ENCODE measurements at places on chromosomes 7 and 10.

- DNase-seq, result peak; percentile 43
Observed at GRCh38 chr10:37379991-37380390, 254.6 kb downstream of the ANKRD30A start.

DNA sequence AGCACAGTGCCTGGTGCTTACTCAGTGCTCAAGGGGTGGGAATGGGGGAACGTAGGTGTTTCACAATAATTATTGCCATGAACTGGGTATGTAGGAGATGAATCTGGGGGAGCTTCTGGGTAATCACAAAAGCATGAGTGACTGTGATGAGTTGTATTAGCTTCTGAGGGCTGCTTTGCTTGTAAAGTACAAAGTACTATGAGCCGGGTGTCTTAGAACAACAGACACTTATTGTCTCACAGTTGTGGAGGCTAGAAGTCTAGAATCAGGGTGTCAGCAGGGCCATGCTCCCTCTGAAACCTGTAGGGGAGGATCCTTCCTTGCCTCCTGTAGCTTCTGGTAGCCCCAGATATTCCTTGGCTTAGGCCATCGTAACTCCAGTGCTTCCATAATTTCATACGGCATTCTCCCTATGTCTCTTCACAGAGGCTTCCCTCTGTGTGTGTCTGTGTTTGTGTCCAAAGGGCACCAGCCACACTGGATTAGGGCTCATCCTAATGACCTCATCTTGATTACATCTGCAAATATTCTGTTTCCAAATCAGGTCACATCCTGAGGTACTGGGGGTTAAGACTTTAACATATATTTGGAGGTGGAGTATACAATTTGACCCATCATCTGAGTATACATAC is 84.8 kb upstream of the AGBL3 start:
- peak; percentile 25 for DNase-seq

DNA sequence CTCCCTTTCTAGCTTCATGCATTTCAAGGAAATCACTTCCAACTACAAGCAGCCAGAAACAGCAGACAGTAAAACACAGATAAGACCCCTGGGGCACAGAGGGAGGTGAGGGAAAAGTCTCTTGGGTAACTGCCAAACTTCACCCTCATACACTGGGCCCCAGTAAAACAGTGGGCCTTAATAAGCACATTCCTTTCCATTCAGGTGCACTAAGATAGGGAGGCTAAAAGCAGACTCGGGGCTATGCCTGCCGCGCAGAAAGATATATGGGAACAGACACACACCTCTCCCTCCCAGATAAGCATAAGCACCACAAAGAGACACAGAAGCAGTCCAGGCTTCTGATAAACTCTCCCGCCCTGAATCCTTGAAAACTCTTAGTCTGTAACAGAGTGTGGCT is 117.0 kb downstream of the TYW1B start:
- DNase-seq, result no peak

DNA sequence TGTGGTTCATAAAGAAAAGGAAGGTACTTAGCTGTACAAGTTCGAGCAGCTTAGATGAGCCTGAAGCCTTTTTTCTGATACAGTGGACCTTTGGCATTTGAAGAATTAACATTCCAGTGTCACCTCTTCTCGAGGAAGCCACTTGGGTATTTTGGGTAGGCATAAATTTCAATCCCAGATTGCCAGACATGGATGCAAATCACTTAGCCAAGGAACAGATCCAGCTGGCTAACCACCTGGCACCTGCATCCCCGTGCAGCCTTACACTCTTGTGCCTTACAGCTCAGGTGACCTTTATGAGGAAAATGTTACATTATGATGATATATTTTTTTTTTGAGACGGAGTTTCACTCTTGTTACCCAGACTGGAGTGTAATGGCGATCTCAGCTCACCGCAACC is 16.0 kb upstream of the ATOH7 start:
- DNase-seq, result no peak

DNA sequence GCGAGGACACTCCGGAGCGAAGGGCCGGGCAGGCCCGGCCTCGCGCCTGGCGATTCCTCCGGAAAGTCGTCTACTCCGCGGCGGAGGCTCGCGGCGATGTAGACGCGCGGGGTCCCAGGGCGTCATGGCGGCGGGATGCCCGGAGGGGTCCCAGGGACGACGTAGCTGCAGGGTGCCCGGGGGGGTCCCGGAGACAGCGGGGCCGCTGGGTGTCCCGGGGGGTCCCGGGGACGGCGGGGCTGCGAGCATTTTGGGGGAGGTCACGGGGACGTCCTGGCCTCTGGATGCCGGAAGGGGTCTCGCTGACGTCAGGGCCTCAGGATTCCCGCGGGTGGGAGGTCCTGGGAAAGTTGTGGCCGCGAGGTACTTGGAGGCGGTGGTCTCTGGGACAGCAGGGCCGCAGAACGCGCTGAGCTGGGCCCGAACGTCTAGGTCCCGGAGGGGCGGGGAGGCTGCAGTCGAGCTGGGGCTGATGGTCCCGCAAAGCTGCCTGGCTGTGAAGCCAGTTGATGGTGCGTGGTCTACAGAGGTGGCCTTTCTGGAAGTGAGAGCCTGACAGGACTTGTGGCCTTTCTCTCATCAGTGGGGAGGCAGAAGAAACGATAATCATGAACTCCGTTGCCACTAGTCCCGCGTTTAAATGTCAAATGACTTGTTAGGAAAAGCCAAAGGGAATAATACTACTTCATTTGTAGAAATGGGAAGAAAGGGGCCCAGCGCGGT is 637 bp downstream of the HSPA14 start:
- peak; percentile 61 for DNase-seq

DNA sequence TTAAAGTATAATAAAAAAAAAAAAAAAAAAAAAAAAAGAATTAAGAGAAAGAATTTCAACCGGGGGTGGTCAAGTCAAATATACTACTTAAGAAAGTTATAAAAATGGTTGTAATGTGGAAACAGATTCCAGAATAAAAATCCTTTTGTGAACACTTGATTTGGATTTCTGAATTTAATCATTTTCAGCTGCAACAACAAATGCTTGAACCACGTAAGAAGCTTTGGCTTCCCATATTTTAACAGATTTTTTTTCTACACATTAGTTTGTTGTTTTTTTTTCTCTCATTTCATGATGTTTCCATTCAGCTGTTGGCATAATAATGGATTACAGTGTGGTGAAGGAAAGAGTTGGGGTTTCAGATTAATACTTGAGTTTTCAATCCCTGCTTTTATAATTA is 137.3 kb upstream of the AGR3 start:
- no peak for DNase-seq

DNA sequence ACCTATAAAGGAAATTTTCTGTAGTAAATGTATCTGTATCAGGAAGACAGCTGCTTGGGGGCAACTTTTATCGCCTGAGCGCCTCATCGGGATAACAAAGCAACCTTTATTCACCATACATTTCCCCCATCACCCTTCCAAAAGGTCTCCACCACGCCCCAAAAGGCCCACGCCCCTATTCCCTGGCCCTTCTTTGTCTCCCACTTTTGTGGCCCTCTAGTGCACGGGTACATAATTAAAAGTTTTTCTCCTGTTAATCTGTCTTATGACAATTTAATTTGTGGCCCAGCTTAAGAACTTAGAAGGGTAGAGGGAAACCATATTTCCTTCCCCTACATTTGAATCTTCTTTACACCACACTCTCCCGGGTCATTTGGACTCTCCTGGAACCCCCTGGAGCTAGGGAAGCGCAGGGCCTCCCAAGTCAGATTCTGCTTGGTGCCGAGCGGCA is 625 bp downstream of the RP9 start:
- DNase-seq, result no peak

DNA sequence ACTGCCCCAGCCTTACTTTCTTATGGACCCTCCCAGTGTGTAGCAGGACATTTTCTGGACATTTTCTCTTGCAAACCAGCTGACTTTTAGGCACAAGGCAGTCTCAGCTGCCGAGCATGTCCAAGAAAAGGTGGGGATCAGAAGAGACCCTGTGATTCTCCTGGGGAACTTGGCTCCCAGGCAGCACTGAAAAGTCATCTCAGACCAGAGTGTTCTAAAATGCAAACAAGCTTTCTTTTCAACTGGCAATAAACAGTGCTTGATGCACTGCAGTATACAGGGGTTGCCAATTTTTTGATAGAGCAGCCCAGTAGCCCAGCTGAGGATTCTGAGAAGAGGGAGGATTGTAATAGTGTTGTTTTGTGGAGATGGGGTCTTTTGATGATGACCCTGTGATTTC is 168.0 kb upstream of the PHYHIPL start:
- no peak for DNase-seq

DNA sequence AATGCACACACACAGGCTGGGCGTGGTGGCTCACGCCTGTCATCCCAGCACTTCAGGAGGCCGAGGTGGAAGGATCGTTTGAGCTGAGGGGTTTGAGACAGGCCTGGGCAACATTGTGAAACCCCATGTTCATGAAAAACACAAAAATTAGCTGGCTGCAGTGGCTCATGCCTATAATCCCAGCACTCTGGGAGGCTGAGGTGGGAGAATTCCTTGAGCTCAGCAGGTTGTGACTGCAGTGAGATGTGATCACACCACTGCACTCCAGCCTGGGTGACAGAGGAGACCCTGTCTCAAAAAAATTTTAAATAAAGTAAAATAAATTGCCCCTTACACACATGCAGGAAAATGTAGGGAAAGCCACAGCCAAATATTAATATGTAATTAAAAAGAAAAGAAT is 44.1 kb downstream of the RNF32 start:
- DNase-seq, result no peak

DNA sequence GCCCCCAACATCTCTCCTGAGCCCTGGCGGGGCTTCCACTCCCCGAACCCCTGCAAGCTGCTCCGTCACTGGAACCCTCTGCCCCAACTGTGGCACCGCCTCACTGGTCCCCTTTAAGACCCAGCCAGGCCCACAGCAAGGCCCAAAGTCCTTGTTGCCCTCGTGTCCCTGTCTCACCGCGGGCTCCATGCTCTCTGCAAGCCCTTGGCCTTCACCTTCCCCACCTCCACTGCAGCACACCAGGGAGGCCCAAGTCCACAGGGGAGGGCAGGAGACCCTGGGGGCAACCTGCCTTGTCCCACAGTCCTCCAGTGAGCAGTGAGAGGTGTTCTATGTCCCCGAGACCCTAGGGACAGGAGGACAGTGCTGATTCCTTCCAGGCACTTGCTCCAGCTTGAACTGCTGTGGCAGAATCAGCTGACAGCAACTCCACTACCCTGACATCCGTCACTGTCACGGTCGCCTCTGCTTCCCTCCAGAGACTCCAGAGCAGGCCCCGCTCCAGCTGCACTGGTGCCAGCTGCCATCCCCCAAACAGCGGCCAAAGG is 105.3 kb downstream of the CYTH3 start:
- DNase-seq, result no peak

DNA sequence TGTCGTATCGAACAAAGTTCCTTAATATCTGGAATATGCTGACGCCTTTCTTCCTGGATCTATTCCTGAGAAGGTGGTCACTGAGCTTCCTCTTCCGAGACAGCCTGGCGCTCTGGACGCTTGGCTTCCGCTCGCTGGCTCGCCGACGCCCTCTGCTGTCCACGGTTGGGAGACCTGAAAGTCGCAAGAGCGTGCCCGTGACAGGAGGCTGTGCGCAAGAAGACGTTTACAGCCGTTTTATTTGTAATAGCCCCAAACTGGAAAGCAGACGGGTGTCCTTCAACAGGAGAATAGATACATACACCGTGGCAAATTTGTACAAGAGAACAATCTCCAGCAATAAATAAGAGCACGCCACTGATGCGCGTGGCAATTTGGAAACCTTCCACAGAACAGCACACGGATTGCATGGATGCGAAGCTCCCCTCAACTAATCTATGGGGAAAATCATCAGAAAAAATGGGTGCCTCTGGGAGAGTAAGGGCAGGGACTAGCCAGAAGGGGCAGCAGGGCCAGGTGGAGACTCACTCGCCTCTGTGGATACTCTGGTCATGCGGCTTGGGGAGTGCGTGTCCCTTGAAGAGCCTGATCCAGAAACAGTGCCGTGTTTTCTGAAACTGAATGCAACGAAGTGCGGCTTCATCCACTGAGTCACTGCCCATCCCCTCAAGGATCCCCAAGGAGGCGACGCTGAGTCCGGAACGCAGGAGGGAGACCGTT is 41.5 kb upstream of the BNIP3 start:
- DNase-seq, result peak; percentile 88

GRCh38 chr10:95860166-95860940 is 47.4 kb upstream of the CC2D2B start:
- DNase-seq, result peak; percentile 38

GRCh38 chr7:33421429-33421828 is 292.1 kb downstream of the BBS9 start:
- peak; percentile 51 for DNase-seq
